ENCODE measurements at places on chromosomes 11 and 22. TPM values are rescaled to one million over a fixed set of nuclear protein-coding genes. Genes with fewer than 3 reads are reported as not detected.

The PARVG gene
- 57.4 TPM for total RNA-seq

The NLRP6 gene
- total RNA-seq: 3.5 TPM

The PLA2G3 gene
- not detected for total RNA-seq

The C11orf16 gene
- total RNA-seq: not detected

The ASRGL1 gene
- 6.1 TPM for total RNA-seq

The SLC37A2 gene
- total RNA-seq: 1.5 TPM

The EFCAB6 gene
- total RNA-seq: 0.64 TPM

The VPS26B gene
- total RNA-seq: 36.7 TPM

The OVOL1 gene
- not detected for total RNA-seq

The KRTAP5-1 gene
- not detected for total RNA-seq

The DEUP1 gene
- not detected for total RNA-seq

The DCHS1 gene
- total RNA-seq: 0.96 TPM

The SCGB1C1 gene
- not detected for total RNA-seq

The MPPED2 gene
- not detected for total RNA-seq

The PANX2 gene
- total RNA-seq: 1.7 TPM

The C1QTNF4 gene
- total RNA-seq: 0.18 TPM

The OR10D3 gene
- total RNA-seq: not detected

The NFAM1 gene
- 0.16 TPM for total RNA-seq

The TMPRSS5 gene
- total RNA-seq: 0.26 TPM

The PTPRCAP gene
- total RNA-seq: 145 TPM

The DAGLA gene
- total RNA-seq: 0.11 TPM

The CDKN1C gene
- 1.1 TPM for total RNA-seq

The ZNF195 gene
- total RNA-seq: 41.5 TPM

The CD44 gene
- 534 TPM for total RNA-seq

The FAM83F gene
- 0.51 TPM for total RNA-seq

The MS4A2 gene
- not detected for total RNA-seq

The MS4A3 gene
- total RNA-seq: not detected

The ZP1 gene
- not detected for total RNA-seq

The OR51E1 gene
- not detected for total RNA-seq

Data from CD8-positive, alpha-beta memory T cell (primary cell).